ENCODE measurements at places on chromosomes 2 and 18. TPM values are rescaled to one million over a fixed set of nuclear protein-coding genes. Genes with fewer than 3 reads are reported as not detected.

The STAT4 gene
- total RNA-seq = 1.5 TPM

The SFT2D3 gene
- total RNA-seq = 13.4 TPM

The SGPP2 gene
- not detected for total RNA-seq

The GORASP2 gene
- total RNA-seq = 49.1 TPM

The PNPT1 gene
- total RNA-seq = 45.2 TPM

The PAPOLG gene
- total RNA-seq = 26.0 TPM

The TPRKB gene
- total RNA-seq = 43.2 TPM

The EPB41L5 gene
- total RNA-seq = 35.4 TPM

The TNS1 gene
- 3.8 TPM for total RNA-seq

GRCh38 chr2:160229591-160229990 is 29.5 kb upstream of the ITGB6 start:
- DNase-seq = no peak

DNA sequence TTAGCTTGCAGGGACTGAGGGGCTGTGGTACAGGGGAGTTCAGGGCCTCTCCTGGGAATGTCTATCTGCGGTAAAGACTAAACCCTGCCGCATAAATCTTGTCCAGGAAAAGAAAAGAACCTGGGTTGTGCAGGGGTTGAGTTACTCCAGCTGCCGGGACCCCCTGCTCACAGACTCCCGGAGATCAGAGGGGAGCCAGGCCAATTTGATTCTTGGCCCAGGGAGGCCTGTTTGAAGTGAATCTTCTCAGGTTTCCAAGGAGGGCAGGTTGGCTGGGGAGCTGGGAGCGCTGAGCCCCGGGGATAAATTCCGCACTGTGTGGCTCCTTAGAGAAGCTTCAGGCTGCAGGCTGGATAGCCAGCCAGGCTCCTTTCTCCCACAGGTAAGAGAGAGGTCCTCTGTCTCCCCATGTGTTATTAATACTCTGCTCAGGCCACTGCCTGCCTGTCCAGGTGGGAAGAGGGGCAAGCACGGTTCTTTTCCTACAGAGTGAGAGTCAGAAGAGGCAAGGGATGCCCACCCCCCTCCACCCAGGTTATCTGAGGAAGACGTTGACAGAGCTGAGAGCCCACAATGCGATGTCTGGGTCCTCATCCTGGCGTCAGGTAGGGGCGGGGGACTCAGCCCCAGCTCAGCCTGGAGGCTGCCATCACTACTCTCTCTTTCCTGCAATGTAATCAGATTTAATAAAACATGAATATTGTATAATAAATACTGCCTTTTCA is 82.7 kb downstream of the LONRF2 start:
- peak; percentile 42 for DNase-seq

GRCh38 chr18:41818381-41819355 is 136.4 kb upstream of the PIK3C3 start:
- DNase-seq = no peak

DNA sequence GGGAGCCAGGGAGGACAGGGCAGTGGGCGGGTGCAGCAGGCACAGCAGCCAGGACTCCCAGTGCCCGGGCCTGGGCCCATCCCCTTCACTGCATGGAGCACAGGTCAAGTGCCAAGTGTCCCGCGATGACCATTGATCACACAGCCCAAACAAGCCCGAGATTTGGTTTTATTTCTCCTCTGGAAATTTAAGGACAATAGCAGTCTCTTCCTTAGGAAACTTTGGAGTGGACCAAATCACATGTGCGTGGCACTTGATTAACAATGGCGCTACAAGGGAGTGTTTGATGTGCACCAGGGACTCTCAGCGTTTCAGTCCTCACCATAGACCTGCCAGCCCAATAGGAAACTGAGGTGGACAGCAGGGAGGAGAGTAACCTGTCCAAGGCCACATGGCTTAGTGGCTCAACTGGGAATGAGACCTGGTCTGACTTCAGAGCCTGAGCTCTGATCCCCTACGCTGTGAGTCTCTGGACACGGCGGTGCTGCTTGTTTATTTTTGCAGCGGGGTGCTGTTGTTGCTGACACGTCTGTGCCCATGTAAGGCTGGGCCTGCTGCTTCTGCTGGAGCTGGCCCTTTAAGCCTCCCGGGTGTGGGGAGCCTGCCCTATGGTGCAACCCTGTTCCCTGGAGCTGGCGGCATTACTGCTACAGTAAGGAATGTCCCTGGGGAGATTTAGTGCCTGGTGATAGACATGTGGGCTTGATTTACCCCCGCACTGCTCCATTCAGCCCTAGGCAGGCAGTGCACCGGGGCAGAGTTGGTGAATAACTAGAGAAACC is 194.2 kb downstream of the INHBB start:
- DNase-seq = peak; percentile 66

GRCh38 chr2:9380702-9381628 is 42.4 kb downstream of the ITGB1BP1 start:
- DNase-seq = no peak

GRCh38 chr2:186534406-186534805 is 48.3 kb downstream of the ZC3H15 start:
- DNase-seq = no peak

DNA sequence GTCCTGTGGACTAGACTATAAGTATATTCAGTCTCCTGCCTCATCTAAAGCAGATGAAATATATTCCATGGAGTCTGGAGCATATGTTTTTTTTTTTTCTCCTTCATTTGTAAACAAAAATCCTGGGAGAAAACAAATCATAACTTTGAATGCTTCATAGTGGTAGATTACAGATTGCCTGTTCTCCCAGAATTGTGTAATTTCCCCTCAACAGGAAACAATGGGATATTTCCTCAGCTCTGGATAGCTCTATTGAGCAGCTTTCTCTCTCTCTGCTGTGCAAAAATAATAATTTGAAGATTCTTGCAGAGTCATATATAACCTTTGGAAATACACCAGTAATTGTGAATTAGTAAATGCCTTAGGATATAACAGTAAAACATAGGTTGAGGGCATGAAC is 1406.6 kb upstream of the ACVR2A start:
- no peak for DNase-seq

- no peak for DNase-seq
Observed at GRCh38 chr2:1499033-1499795, 86.0 kb downstream of the TPO start.

- no peak for DNase-seq
Observed at GRCh38 chr2:221088506-221088905, 483.6 kb downstream of the EPHA4 start.

GRCh38 chr2:16726147-16726546 is 60.5 kb upstream of the CYRIA start:
- DNase-seq = no peak

DNA sequence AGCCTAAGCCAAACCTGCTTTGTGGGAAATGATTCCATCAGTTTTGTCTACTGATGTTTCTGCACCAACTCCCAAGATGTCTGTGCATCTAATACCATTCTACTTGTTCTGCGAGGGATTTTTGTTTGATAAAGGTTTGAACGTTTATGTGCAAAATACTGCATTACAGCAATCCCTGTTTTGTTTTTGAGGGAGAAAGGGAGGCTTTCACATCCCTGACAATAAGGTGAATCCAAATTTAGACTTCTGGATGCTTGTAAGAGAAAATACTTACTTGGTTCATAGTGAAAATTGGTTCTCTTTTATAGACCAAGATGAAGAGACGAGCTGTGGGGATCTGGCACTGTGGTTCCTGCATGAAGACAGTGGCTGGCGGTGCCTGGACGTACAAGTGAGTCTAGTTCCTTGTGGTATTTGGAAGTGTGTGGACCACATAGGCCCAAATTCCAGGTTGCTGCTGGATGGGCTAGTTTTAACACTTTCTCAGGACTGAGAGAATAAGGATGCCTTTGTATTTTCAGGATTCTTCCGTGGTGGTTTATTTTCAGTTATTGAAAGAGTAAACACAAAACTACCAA is 1.1 kb downstream of the RPL37A start:
- no peak for DNase-seq

DNA sequence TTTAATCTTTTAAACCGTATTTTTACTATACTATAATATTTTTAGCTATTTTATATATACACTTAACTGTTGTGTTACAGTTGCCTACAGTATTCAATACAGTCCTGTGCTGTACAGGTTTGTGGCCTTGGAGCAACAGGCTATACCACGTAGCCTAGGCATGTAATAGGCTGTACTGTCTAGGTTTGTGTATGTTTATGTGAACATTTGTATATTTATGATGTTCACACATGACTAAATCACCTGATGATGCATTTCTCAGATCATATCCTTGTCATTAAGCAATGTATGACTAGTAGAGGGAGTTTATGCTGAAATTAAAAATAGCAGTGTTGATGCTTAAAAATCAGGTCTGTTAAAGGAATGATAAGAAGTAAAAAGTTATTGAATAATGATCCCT is 92.3 kb upstream of the RANBP2 start:
- DNase-seq = no peak

DNA sequence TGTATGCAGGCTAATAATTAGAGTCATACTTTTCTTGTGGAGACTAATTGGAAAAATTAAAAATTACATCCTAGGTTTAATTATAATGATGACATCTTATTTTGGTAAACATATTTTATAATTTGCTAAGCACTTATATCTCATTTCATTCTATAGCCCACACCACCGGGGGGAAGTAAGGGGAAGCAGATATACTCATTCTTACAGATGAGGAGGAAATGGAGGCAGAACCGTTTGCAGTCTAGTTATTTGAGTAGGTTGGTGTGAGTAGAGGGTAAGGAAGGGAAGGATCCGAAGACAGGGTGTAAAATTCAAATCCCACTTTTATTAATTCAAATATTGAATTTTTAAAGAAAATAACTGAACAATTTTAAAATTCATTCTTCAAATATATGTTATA is 3.7 kb downstream of the ITGAV start:
- no peak for DNase-seq

DNA sequence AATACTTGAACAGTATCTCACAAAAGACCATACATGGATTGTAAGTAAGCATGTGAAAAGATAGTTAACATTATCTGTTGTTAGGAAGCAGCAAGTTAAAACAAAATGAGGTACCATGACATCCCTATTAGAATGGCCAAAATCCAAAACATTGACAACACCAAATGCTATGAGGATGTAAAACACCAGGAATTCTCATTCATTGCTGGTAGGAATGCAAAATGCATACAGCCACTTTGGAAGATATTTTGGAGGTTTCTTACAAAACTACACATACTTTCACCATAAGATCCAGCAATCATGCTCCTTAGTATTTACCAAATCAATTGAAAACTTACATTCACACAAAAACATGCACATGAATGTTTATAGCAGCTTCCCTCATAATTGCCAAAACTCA is 30.9 kb upstream of the ICOS start:
- DNase-seq = no peak

DNA sequence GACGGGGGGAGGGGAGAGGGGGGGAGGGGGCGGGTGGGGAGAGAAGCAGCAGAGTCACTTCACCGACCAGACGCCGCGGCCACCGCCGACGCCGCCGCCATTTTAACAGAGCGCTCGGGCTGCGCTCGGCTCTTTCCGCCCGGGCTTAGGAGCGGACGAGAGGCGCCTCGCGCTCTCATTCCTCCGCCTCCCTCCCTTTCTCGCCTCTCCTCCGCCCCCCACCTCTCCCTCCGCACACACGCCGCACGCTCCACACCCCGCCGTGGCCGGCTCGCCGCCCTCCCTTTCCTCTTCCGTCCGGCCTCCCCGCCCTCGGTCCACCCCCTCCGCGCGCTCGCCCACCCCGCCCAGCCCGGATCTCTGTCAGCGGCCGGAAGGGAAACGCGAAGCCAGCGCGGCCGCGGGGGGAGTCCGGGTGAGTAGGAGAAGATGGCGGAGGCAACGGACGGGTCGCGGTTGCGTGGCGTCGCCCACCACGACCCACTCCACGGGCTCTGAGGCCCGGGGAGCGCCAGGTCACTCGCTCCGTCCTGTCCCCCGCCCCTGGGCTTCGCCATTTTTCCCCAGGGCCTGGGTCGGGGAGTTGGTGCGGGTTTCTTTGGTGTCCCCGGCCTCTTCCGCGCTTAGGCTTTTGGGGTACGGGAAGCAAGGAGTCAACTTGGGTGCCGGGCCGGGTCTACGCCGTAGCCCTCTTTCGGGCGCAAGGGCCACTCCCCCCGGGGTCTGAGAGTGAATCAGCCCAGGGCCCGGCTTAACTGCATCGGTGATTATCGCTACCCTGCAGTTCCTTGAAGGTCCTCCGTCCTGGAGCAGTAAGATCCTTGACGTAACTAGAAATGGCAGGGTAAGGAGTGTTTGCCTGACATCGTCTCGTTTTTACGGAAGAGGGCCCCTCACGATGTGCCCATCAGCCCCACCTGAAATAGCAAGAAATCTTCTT is at the start of gene USP34:
USP34 (minus strand) TSS at position 123 of the 940 bp plus-strand sequence. CDS start 395 bp downstream, outside the sequence.
- peak; percentile 95 for DNase-seq

DNA sequence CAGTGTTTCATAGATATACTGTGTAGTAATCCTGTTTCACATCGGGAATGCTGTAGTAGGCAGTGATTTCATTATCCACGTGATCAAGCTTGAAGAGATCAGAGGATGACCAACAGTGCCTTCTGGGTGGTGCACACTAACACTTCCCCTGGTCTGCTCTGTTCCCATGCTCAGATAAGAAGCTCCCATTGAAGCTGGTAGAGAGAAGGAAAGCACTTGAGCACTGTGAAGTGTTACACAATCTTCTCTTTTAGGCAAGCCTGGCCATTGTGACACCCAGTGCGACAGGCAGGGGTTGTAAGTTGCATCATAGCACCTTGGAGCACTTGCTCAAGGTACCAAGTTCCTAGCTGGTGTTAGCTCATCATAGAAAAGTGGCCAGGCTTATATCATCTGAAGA is 30.6 kb upstream of the GPD2 start:
- DNase-seq = no peak

GRCh38 chr2:150050036-150050435 is 437.4 kb downstream of the RND3 start:
- DNase-seq = no peak

DNA sequence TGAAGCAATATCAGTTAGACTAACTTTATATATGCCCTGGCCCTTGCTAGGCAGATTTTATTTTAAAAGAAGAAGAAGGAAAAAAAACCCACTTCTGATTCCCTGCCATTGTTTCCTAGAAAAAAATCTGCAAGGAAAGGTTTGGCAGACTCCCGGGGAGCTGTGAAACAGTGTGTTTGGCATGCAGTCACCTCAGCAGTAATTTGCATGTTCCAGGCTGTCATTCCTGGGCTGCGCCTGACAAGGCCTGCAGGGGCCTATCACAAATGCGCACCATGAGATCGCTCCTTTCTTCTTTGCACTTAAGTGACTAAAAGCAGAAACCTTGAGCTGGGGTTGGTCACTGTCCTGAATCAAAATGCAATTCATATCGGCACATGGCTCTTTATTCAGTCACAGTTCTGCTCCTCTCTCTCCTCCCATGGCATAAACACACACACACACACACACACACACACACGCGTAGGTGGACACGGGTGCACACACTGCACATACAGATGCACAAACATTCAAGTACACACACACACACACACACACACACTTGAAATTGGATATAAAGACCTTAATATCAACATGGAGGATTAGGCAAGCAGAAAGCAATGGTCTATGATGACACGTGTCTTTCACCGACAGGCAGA is 172.8 kb downstream of the MYT1L start:
- DNase-seq = no peak

- no peak for DNase-seq
Observed at GRCh38 chr2:20403774-20404312, 43.0 kb upstream of the RHOB start.

GRCh38 chr2:73004466-73004865 is 67.0 kb downstream of the SFXN5 start:
- no peak for DNase-seq

GRCh38 chr18:7021994-7022840 is 95.4 kb downstream of the LAMA1 start:
- peak; percentile 69 for DNase-seq
